ENCODE measurements at places on chromosomes 2 and 18.
A peak's percentile ranks its signal among the peaks of the same experiment; 100 is the strongest.

- DNase-seq, result no peak
Measured at GRCh38 chr2:174951745-174952144, 53.4 kb downstream of the CHN1 start.

DNA sequence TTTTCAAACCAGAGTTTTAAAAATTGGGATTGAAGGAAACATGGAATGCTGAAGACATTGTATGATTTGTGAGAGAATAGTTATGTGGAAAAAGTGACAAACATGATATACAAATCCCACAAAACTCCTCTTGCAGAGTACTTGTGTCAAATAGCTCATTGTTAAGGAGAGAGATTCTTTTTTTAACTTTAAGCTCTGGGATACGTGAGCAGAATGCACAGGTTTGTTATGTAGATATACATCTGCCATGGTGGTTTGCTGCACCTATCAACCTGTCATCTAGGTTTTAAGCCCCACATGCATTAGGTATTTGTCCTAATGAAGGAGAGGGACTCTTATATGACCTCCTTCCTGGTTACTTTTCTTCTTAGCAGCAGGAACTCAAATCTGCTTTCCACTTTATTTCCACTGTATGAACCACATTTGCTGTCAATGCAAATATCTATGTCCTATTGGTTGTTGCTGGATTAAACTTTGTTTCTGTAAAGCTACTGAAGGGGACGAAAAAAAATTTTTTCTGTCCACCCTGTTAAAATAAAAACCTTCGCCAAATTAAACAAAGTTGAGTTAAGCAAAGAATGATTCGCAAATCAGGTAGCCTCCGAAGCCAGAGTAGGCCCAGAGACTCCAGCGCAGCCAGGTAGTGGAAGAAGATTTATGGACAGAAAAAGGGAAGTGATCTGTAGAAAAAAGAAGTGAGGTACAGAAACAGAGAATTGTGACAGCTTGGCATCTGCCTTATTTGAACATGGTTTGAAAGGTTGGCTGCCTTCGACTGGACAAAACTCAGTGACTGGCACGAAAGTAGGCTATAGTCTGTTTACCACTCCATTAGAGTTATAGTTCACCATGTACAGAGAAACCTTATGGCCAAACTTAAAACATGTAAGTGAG is 430.1 kb upstream of the CHST9 start:
- DNase-seq, result no peak

GRCh38 chr2:6168485-6168884 is 476.3 kb downstream of the SOX11 start:
- DNase-seq, result no peak

- DNase-seq, result no peak
Measured at GRCh38 chr2:11564816-11565567, 31.1 kb downstream of the GREB1 start.

DNA sequence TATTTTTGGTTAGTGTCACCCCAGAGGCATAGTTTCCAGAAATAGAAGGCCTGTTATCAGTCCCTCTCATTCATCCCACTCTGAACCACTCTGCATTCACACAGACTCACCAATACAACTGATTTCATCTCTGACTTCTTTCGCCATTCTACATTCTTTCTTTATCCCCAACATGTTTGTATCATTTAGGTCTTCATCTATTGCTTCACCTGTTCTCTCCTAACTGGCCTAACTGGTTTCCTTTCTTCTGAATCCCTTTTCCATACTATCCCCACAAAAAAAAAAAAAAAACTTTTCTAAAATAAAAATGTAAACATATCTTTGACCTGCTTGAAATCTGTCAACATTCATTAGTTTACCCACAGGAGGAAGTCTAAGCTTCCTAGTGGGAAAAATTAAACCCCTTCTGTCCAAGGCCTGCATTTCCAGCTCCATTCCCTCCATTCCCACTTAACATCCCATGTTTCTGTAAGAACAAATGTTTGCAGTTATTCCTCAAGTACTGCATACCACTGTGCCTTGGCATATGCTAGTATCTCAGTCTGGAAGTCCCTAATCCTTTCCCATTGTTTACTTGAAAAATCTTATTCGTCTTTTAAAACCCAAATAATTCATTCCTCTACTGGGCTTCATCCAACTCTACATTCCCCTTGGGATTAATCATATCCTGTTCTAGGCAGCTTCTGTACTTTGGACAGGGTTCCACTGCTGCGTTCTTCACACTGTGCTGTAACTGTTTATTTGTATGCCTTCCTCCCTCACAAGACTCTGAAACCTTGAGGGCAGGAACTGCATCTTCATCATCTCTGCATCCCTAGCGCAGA is 68.5 kb downstream of the FIGN start:
- no peak for DNase-seq

DNA sequence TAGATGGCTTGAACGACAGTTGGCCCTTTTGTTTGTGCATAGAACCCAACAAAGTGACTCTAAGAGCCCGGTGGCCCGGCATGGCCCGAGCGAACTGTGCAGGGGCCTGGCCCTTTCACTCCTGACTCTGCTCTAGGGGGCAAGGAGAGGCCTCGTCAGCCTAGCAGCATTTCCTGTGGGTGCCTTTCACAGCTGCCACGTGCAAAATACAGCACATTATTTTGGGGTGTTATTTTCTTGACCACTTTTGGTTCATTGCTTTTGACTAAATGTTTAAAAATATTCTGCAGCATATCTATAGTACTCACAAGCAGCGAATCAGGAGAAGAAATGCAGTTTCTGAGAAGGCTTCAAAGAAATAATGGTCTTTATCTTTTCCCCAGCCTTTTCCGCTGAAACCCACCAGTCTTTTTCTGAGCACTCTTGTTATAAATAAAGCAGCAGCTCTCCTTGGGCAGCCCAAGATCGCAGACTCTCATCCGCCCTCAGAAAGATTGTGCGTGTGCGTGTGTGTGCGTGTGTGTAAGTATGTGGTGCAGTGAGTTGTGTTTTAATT is 31.3 kb downstream of the DGKD start:
- DNase-seq, result peak; percentile 62

GRCh38 chr2:150296770-150297546 is 190.5 kb downstream of the RND3 start:
- no peak for DNase-seq
